ENCODE measurements at places on chromosomes 6 and 20. TPM values are rescaled to one million over a fixed set of nuclear protein-coding genes. Genes with fewer than 3 reads are reported as not detected.

GRCh38 chr6:149153693-149154092 lies 163.8 kb upstream of the TAB2 start:
- no peak for DNase-seq

DNA sequence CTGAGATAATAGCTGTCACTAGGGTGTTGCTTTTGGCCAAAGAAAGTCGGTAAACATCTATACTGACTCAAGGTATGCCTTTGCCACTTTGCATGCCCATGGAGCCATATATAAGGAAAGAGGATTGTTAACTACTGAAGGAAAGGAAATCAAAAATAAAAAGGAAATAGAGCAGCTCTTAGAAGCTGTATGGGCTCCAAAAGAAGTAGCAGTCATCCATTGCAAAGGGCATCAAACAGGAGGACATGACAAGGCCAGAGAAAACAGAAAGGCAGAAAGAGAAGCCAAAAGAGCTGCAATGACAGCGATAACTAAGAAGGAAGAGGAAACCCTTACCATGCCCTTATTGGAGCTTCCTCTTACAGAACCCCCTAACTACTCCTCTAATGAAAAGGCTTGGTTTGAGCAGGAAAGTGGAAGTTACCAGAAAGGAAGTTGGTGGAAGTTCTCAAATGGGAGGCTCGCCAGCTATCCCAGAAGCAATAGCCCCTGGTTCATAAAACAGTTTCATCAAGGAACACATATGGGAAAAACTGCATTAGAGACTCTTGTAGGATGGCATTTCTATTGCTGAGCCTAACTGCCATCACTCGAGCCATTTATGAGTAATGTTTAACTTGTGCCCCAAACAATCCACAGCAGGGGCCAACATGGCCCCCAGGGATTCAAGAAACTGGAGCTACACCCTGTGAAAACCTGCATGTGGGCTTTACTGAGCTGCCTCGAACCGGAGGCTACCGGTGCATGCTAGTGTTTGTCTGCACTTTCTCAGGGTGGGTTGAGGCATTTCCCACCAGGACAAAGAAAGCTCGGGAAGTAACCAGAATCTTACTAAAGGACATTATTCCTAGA lies 7.0 kb downstream of the IL22RA2 start:
- DNase-seq, result no peak

DNA sequence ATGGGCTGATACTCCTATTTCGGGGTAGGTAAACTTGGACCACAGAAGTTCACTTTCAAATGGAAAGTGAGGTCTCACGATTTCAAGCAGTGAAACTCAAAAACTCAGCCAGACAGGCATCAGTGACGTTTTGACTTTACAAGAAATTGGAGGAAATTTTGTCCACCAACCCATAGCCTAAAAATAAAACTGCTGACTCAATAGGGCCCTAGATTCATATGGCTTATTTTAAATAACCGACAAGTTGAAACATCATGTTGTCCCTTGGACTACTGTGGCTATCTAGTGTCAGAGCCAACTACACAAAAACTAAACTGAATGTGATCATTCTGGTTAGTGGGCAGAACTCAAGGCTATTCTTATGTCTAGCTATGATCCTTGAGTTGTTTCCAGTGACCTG lies 486.3 kb downstream of the GRIK2 start:
- DNase-seq, result no peak

Gene KIFC1
- polyA plus RNA-seq, result 33.7 TPM

DNA sequence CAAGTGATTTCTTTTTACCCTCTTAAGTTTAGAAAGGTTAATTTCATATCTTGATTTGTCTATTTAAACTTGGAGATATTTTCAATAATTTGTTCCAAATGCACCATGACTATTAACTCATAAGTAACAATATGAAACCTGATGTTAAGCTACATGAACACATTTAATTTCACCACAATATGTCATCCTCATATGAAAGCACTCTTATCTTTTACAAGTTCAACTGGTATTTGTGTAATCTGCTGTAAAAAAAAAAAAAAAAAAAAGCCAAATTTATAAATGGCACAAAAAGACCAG lies 110.4 kb downstream of the HFE start:
- no peak for DNase-seq

GRCh38 chr6:128314190-128314589 lies 206.2 kb downstream of the PTPRK start:
- DNase-seq, result no peak

DNA sequence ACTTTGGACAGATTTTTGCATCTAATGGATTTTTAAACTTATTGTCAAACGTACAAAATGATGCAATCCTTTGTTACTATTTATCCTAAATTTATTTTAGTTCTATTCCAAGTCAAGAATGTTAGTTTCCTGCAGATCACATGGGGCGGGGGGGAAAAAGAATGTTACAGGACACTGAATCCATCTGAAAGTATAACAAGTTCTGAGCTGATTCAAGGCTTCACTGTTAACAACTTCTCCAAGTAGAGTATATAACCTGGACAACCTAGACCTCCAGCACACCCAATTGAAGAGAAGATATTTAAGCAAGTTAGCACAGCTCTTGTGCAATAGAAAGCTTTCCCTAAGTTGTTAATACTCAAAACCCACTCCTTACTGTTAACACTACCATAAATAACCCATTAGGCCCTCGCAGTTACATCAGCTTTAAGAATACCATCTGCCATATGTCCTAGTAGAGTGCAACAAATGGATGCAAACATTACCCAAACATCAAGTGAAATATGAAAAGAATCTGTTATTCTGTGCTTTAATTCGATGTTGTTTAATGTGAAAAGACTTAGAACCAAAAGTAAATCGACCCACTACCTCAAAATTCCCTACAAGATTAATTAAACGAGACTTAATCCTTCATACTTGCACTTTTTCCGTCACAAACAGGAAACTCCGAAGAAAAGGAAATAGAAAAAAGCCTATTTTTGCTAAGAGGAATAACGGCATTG lies 1.3 kb downstream of the SEC63 start:
- peak; percentile 10 for DNase-seq

Gene HLA-DQA1
- polyA plus RNA-seq, result not detected

All from A549 (cell line).